ENCODE measurements at places on chromosomes 1 and 21.

- H3K4me3 ChIP-seq = no peak overlapping the region
- H3K4me1 ChIP-seq = no peaks in the 10 kb centered on the region
- no peak for DNase-seq
- H3K27ac ChIP-seq = no peak overlapping the region
- no peaks in the 10 kb centered on the region for H3K36me3 ChIP-seq
- no peaks in the 10 kb centered on the region for H3K27me3 ChIP-seq
These were observed 97.4 kb downstream of the MRPL39 start for GRCh38 chr21:25509862-25510261.

DNA sequence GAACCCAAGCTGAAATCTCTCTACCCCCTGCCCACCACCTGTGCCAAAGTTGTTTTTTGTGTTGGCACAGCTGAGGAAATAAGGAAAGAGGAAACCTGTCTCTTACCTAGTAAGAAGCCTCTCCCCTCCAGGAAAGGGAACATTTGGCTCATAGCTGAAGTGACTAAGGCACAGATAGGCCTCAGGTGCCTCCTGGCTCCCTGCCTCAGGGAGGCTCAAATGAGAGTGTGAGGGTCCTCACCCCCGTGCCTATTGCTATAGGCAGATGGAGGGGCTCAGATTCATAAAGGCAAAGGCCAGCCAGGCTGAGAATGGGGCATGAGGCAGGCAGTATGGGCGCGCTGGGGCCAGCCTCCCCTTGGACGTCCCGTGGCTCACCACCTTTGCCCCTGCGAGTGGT is 7.4 kb downstream of the SLC30A2 start:
- H3K27ac ChIP-seq = no peak overlapping the region
- no peaks in the 10 kb centered on the region for H3K4me1 ChIP-seq
- H3K4me3 ChIP-seq = no peak overlapping the region
- no peak for DNase-seq

DNA sequence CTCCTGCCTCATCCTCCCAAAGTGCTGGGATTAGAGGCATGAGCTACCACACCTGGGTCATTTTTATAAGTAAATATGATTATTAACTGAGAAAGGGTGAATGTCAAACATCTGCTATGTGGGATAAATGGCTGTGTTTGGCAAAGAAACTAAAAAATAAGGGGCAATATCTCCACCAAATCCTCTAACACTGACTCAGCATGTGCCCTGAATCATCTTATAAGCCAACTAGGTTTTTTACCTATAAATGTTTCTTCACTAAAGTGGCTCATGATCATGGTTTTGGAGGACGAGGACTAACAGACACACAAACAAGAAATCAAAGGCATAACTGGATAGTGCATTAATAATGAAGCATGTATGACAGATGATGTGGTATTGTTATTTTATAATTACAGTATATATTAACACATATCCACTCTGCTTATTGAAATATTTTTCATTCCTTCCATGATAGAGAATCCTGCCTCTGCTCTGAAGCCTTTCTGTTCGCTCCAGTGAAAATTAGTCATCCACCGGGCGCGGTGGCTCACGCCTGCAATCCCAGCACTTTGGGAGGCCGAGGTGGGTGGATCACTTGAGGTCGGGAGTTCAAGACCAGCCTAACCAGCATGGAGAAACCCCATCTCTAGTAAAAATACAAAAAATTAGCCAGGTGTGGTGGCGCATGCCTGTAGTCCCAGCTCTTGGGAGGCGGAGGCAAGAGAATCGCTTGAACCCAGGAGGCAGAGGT is 11.7 kb upstream of the ARHGAP29 start:
- no peaks in the 10 kb centered on the region for H3K4me1 ChIP-seq
- peaks cover 44% of the 10 kb centered on the region for H3K27me3 ChIP-seq
- H3K27ac ChIP-seq = no peak overlapping the region
- H3K4me3 ChIP-seq = no peak overlapping the region
- no peak for DNase-seq

- no peaks in the 10 kb centered on the region for H3K27me3 ChIP-seq
- no peak overlapping the region for H3K27ac ChIP-seq
- DNase-seq = no peak
- H3K4me3 ChIP-seq = no peak overlapping the region
These were observed 305.5 kb upstream of the PKN2 start for GRCh38 chr1:88378560-88378959.

- no peak overlapping the region for H3K27ac ChIP-seq
- peaks cover 3% of the 10 kb centered on the region for H3K36me3 ChIP-seq
- H3K27me3 ChIP-seq = no peaks in the 10 kb centered on the region
- H3K4me3 ChIP-seq = no peak overlapping the region
- H3K4me1 ChIP-seq = no peaks in the 10 kb centered on the region
- DNase-seq = no peak
These were observed 78.2 kb upstream of the TENT5C start for GRCh38 chr1:117527566-117528102.

- H3K27me3 ChIP-seq = no peaks in the 10 kb centered on the region
- H3K4me3 ChIP-seq = peak overlapping the region; percentile 92
- peaks cover 26% of the 10 kb centered on the region for H3K36me3 ChIP-seq
These were observed 681 bp downstream of the B4GALT2 start for GRCh38 chr1:43979528-43980254.

DNA sequence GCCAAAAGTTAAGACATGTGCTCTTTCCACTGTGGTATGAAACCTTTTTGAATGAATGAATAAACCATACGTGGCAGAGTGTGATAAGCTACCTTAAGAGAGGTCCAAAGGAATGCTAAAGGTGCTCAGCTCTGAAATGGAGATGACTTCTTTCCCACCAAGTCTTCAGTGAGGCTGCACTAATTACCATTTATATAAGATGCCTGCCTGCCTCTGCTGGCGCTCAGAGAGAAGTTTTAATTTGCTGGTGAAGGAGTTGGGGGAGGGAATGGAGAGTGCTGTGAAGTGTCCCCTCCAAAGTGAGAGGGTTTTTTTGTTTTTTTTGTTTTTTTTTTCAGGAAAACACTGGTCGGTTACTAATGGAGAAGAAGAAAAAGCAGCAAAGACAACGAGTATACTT is 559.0 kb downstream of the OMA1 start:
- H3K4me1 ChIP-seq = peaks cover 12% of the 10 kb centered on the region
- no peaks in the 10 kb centered on the region for H3K27me3 ChIP-seq
- DNase-seq = no peak
- 0 out of 3 replicates have a peak overlapping the region, but pooled peaks have one; percentile 3 for H3K4me3 ChIP-seq
- H3K27ac ChIP-seq = no peak overlapping the region

DNA sequence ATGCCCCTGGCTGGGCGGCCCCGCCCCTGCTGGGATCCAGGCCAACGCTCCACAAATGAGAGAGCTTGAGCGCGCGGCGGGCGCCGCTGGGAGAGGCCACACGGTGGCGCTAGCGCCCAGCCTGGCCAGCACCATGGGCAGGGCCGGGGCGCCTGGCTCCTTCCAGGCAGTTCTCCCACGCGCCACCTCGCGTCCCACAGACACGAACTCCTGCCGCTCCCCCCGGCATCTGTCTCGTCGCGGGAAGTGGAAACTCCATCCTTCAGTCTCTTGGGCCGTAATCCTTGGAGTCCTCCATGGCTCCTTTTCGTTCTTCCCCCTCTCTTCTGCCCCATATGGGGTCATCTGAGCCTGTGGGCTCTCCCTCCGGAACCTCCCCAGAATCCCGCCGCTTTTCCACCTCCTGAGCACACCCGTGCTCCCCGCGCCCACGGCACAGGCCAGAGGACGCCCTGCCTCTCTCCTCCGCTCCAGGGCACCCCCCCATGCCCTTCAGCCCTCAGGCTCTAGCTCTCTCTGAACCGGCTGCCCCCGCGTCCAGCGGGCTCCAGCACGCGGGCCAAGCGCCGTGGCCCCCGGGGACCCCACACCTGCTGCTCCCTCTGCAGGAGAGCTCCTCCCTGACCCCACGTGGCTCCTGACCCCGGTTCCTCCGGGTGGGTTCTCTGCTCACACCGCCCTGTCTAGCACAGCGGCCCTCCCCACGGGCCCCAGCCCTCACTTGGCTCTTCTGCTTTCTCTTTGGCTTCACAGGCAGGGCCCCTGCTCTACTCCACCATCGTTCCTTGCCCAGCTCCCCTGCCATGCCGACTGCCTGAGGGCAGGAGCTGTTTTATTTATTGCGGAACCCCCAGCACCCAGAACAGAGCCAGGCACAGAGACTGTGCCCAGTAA is 31.9 kb upstream of the EDN2 start:
- H3K27me3 ChIP-seq = no peaks in the 10 kb centered on the region
- no peaks in the 10 kb centered on the region for H3K36me3 ChIP-seq
- peak overlapping the region; percentile 69 for H3K4me3 ChIP-seq
- no peak overlapping the region for H3K27ac ChIP-seq
- peaks cover 3% of the 10 kb centered on the region for H3K4me1 ChIP-seq

DNA sequence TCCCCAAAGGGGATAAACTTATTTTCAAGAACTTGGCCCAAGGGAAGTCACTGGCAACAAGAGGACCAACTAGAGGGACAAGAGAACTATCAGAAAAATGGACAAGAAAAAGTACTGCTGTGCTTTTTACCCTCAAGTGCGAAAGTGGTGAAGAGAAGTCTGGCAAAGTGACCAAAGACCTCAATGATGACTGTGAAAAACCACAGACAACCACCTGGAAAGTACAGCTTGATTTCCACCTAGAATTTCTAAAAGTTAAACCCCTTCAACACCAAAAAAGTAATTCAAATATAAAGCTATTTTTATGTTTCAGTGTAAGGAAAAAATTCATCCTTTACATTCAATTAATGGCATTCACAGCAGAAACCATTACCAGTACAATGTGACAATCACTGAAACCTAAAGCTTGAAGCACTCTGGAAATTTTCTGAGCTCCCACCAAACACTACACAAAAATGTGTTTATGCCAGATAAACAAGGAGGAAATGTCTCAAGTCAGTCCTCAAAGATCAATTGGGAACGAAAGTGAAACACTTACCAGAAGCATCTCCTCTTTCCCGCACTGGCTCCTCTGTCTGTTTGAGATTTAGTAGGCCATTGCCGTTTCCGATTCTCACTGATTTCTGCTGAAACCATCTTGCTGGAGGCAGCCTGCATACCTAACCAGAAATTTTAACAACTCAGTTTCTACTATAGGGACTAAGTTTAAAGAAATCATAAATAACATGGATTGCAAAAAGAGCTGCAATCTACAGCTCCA is 8.3 kb downstream of the SDE2 start:
- peaks cover 82% of the 10 kb centered on the region for H3K36me3 ChIP-seq
- H3K4me1 ChIP-seq = no peaks in the 10 kb centered on the region
- DNase-seq = no peak

DNA sequence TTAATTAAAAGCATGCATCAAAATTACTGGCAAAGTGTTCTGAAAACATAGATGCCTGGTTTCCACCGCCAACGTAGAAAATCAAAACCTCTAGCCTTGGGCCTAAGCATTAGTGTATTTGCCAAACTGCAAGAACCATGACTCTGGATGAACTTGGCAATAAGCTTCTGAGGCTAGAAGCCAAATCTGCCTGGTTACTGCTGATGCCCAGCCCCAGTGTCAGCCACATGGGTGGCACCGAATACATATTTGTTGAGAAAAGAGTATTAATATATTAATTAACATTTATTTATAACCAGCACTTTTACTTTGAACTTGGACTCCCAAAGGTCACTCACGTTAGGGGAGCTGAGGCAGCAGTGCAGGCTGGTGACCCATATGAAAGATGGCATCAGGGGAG is 140.6 kb upstream of the HMGB4 start:
- no peaks in the 10 kb centered on the region for H3K27me3 ChIP-seq
- H3K36me3 ChIP-seq = peaks cover 21% of the 10 kb centered on the region
- DNase-seq = no peak
- H3K4me1 ChIP-seq = no peaks in the 10 kb centered on the region
- no peak overlapping the region for H3K4me3 ChIP-seq

- H3K4me1 ChIP-seq = no peaks in the 10 kb centered on the region
- no peaks in the 10 kb centered on the region for H3K27me3 ChIP-seq
- DNase-seq = no peak
These were observed 52.8 kb downstream of the IGSF21 start for GRCh38 chr1:18160290-18160942.

DNA sequence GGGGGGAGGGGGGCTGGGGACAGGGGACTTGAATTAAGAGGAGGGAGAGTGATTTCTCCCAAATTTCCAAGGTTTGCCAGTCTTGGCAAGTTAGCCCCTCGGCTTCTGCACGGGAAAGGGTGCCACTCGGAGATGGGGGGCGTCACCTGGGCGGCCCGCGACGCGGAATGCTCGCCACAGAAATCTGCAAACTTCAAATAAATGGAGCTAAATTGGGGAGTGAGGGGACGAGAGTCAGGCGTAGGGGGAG is 885 bp upstream of the SSBP3 start:
- H3K27me3 ChIP-seq = no peaks in the 10 kb centered on the region
- H3K36me3 ChIP-seq = peaks cover 25% of the 10 kb centered on the region
